ENCODE measurements at places on chromosomes 16 and 17.

GRCh38 chr17:17884391-17885357 is 47.9 kb upstream of the SREBF1 start:
- no peak for DNase-seq

- no peak for DNase-seq
Observed at GRCh38 chr17:44258811-44259351, 9.1 kb downstream of the SLC4A1 start.

DNA sequence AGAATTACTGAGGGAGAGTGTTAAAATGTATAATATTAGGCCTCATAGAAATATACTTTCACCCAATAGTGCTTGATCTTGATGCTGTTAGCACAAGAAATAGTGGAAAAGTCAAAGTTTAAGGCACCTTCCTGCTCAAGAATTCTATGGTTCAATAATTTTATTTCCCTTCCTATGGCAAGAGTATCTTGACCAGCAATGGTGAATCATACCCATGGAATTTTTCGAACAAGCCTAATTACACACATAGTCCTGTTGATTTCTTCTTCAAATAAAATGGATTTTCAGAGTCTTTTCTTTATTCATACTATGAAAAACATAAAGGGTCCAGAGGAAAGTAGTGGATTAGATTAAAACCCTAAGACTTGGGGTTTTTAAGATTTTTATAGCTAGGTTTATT is 810.6 kb downstream of the CDH11 start:
- no peak for DNase-seq

GRCh38 chr16:491220-491919 is 36.1 kb upstream of the CAPN15 start:
- DNase-seq: no peak

DNA sequence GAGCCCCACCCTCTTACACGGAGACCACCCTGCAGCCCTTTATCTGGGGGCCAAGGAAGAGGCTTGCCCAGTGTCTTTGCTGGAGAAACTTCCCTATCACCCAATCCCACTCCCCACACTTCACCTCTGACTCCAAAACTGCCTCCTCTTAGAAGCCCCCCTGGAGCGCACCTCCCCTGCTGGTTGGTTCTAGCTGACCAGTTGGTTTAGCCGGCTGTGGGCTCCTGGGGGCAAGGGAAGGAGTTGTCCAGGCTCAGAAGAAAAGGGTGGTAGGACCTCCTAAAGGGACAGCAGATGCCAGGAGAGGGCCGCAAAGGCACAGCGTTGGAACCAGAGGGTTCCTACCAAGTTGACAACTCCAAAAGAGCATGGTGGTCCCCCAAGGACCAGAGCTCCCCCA is 2.0 kb downstream of the BCAR1 start:
- no peak for DNase-seq

GRCh38 chr16:10940501-10941079 is 1.7 kb downstream of the DEXI start:
- DNase-seq: no peak

DNA sequence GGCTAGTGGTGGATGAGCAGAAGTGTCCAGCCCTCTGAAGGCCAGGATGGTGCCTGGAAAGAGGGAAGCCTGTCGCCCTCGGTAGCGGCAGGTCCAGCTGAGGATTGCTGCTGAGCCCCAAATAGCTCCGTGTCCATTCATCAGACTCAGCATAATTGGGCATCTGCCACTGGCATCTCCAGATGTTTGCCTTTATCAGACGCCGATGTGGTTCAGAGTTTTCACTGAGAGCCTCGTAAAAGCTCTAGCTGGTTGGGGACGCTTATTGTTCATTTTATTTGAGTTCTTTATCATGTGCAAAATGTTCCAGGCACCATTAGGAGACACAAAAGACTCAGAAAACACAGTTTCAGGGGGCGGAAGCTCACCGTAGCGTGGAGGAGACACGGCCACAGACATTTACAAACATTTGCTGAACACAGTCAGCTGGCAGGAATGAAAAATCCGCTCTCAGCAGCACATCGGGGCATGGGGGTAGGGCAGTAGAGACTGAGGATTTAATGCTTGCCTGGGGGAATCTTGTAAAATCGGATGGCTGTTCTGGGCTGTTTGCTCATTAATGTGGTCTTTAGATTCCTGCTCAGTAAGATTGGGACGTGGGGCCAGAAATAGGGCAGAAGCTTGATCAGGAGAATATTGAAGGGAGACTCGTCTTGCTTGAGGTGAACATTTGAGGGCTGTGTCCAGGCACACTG is 41.7 kb downstream of the SMPD3 start:
- DNase-seq: no peak

DNA sequence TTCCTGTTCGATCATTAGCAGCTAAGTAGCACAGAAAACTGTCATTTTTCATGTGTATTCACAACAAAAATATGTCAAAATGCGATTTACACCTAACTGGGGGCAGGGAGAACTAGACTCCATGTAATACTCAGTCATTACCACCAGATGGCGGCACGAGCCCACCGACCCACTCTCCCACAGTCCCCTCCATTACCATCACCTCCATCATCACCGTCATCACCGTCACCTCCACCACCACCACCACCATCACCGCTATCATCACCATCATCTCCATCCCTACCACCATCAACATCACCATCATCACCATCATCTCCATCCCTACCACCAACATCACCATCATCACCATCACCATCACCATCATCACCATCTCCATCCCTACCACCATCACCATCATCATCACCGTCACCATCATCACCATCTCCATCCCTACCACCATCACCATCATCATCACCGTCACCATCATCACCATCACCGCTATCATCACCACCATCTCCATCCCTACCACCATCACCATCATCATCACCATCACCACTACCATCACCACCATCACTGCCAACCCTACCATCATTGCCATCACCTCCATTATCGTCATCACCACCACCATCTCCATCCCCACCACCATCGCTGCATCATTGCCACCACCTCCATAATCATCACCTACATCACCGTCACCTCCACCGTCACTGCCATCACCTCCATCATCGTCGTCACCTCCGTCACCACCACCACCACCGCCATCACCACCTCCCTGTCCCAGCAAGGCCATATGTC is 14.4 kb downstream of the NDUFAF8 start:
- peak; percentile 69 for DNase-seq
